ENCODE measurements at places on chromosomes 2 and 18.

- DNase-seq: no peak
Measured at GRCh38 chr2:43708891-43709290, 32.7 kb upstream of the C1GALT1C1L start.

DNA sequence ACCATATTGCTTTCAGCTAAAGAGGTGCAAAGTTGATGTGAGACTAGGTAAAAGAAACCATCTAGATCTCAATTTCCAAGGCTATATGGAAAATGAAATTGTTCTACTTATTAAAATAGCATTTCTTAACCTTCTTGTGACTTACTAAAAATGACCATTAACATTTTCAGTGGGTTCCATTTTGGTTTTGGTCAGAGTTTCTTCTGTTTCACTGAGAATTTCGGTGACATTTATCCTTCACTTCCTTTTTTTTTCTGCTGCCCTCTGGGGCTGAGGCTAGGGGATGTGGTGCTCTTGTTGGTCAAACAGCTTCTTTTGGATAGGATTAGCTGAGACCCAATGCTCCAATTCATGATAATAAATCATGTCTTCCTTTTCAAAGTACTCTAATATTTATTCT is 44.3 kb upstream of the REL start:
- no peak for DNase-seq

DNA sequence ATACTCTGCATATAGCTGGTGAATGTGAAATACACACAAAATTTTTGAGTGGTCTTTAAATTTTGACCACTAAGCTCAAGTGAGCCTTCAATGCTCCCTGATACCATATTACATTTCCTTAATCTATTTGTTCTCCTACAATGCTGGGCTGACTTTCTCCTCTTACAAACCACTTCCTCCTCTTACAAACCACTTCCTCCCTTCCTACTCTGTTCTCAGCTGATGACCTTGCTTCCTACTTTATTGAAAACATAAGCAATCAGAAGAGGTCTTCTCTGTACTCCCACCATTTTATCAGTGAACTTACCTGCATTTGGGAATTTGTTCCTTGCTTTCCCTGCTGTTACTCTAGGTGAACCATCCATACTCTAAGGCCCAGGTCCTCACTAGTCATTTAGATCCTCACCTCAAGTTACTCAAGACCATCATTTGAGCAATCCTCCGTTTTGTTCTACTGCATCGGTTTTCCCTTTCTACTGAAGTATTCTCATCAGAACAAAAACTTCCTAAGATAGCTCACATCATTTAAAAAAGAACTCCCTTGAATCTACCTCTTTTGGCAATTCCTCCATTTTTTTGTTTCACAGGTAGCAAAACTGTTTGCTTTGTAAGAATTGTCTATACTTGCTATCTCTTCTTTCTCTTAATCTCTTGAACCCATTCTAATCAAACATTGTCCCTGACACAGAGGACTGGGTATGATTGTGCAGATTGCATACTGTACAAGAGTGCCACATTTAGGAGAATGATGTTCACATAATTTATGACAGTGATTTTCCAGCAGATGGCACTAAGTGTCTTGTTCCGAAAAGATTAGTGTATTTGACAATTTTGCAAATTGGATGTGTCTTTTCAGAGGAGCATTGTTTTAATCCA is 96.5 kb downstream of the EPB41L5 start:
- DNase-seq: peak; percentile 39

- DNase-seq: peak; percentile 21
Measured at GRCh38 chr2:33531549-33532059, 55.2 kb downstream of the RASGRP3 start.

DNA sequence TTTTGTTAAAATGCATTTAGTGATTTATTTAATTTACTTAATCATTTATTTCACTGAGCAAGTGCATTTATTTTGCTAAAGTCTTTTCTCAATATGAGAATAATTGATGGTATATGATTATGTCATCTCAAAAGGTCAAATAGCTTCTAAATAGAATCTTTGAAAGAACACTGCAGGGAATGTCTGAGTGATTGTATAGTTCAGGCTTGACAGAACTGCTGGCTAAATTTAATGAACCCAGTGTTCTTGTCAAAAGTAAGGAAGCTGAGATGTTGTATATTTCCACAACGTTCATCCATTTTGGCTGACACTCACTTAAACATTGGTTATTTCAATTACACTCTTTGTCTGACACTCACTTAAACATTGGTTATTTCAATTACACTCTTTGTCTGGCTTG is 39.3 kb upstream of the CDH7 start:
- DNase-seq: no peak

GRCh38 chr2:172084645-172085459 is 455 bp upstream of the DLX1 start:
- peak; percentile 90 for DNase-seq

- DNase-seq: peak; percentile 6
Measured at GRCh38 chr18:3367491-3368091, 82.4 kb upstream of the TGIF1 start.

GRCh38 chr18:45838302-45839070 is 13.0 kb downstream of the SIGLEC15 start:
- DNase-seq: no peak

- no peak for DNase-seq
Measured at GRCh38 chr2:196233805-196234475, 62.6 kb upstream of the STK17B start.

DNA sequence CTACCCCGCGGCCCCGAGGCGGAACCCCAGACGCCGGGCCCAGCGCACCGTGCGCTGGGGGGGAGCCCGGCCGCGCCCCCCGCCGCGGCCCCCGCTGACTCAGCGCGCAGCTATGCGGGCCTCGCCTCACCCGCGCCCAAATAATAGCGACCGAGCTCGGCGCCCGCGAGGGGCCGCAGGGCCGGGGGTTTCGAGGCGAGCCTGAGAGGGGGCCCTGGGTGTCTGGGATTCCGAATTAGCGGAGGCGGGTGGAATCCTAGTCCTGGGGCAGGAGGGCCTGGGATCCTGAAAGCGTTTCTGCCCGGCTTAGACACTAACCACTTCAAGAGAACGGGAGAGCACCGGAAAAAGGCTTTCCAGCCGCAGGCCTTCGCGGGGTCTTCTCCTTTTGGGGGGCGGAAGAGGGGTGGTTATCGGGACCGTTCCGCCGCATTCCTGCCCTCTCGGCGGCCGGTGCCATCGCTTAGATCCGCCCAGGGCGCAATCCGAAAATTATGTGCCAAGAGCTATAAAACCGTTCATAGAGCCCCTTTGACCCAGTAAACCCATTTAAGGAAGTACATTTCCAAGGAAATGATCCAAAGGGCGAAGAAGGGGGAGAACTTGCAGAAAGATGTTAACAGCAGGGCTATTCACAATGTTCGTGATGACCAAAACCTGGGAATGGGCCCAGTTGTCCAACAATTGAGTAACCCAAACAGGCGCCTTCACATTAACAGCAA is 681 bp upstream of the ROCK2 start:
- DNase-seq: peak; percentile 18

- peak; percentile 94 for DNase-seq
Measured at GRCh38 chr2:183010112-183010511, 28.1 kb downstream of the NCKAP1 start.

GRCh38 chr2:234377761-234378391 is 119.0 kb downstream of the ARL4C start:
- DNase-seq: peak; percentile 45

DNA sequence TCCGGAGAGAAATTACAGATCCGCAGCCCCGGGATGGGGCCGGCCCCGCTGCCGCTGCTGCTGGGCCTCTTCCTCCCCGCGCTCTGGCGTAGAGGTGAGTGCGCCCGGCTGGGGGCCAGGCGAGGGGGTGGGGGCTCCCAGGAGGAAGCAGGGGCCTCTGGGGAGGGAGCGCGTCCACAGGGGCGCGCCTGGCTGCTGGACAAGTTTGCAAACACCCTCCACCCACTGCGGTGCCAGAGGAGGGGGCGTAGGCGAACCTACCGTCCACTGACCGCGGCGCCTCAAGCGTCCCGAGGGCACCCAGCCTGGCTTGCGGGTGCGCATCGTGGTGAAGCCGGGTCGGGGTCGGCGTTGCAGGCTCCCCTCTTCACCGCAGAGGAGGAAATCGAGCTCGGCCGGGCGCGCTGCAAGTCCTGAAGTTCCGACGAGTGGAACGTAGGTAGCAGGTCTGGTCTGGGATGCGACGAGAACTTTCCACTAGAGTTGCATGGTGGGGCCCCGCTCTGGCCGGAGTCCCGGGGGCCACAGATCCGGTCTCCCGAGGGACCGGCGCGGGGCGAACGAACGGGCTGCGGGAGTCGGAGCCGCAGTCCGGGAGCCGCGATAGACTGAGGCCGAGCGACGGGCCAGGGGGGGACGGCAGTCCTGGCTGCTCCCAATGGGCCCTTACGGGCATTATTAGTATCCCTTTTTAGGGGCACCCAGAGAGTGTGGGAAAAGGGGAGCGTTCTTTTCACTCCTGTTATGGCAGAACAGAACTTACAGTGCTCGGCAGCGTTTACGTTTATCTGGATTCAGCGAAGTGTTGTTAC is 502 bp downstream of the MERTK start:
- no peak for DNase-seq

DNA sequence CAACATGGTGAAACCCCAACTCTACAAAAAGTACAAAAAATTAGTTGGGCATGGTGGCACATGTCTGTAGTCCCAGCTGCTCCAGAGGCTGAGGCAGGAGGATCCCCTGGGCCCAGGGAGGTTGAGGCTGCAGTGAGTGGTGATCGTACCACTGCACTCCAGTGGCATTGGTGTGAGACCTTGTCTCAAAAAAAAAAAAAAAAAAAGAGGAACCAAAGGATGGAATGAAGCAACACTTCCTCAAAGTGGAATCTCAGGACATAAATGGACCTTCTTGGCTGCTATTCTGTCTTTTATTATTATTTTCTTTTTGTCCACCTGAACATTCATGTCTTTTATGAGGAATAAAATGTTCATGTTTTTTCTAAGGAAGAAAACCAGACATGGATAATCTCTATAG is 13.7 kb downstream of the GEMIN6 start:
- no peak for DNase-seq
